ENCODE measurements at places on chromosomes 7 and 10. TPM values are rescaled to one million over a fixed set of nuclear protein-coding genes. Genes with fewer than 3 reads are reported as not detected.

Gene DNMBP
- total RNA-seq: 4.4 TPM

Gene TMEM254
- total RNA-seq: 17.1 TPM

Gene SLC39A12
- total RNA-seq: not detected

Gene SPDYE1
- total RNA-seq: 0.30 TPM

Gene MBL2
- total RNA-seq: not detected

Gene RABGEF1
- 35.7 TPM for total RNA-seq

Gene PROSER2
- total RNA-seq: 1.8 TPM

Gene ZNF503
- not detected for total RNA-seq

Gene C10orf62
- not detected for total RNA-seq

Gene NEUROD6
- total RNA-seq: not detected

Data from naive thymus-derived CD4-positive, alpha-beta T cell (primary cell).